ENCODE measurements at places on chromosomes 6 and 20.

- no peak for DNase-seq
These were observed 50.2 kb downstream of the CEP162 start for GRCh38 chr6:84177241-84177640.

- no peak for DNase-seq
These were observed 21.8 kb downstream of the ITPR3 start for GRCh38 chr6:33642897-33643296.

DNA sequence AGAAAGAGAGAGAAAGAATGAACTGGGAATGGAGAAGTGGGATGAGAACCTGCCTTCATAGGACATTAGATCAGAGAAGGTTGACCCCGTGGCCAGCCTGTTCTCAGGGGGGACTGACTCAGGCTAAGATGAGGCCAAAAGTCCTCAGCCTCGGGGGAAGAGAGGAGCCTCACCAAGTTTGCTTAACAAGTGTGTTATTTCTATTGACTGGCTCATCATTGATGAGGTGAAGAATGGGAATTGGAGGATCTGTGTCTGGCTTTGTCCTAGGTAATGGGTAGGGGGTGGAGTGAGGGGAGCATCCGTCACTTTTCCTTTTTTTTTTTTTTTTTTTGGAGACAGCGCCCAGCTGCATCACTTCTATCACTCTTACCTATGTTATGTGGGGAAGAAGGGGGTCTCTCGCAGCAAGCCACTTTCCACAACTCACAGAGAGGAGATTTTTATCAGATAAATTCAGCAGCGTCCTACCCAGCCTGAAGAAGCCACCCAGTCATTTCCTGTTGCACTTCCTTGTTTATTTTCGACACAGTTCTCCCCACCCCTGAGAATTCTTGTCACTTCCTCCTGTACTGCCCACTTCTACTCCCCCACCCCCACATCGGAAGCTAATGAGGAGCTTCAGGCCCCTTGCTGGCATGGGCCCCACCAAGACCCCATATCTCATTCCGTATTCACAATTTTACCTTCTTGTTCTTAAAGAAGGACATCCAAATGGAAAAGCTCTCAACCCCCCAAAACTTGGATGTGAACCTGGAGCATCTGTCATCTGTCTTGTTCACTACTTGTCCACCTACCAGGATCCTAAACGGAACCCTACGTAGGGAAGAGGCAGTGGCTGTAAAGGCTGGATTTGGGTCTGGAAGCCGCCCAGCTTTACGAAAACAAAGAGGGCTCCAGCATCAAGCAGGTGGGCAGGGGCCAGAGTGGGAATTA is 2.8 kb upstream of the RNASET2 start:
- peak; percentile 7 for DNase-seq

DNA sequence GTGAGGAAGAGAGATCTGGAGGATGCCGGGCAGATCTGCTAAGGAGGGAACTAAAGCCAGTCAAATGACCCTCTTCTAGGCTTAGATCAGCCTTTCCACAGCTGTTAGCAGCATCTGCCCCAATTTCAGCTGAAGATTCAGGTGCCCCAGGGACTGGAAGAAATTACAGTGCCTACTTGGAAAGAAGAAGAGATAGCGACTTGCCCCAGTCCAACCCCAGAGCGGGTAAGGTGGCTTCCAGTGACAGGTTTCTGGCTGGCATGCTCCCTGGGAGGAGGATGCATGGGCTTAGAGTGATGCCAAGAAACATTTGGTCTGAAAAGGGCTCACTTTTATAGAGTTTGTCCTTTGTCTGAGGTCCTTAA is 620 bp downstream of the TJAP1 start:
- no peak for DNase-seq

GRCh38 chr20:33568868-33569801 is 79.2 kb downstream of the CBFA2T2 start:
- no peak for DNase-seq

DNA sequence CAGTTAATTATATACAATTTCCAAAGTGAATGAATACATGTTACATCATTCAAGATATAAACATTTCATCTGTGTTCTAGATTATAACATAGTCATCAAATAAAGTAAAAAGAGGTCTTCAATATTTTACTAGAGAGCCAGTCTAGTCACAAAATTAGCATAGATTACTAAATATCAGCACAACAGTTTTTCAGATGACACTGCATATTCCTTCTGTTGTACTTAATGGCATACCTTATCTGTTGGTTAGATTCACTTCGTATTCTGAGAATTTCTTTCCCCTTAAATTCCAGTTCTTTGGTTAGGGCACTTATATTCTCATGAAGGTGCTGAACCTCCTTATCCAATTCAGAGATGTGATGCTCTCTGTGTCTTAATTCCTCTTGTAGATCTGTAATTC is 39.8 kb upstream of the MCM9 start:
- no peak for DNase-seq
